Stimulated activated CD8-positive, alpha-beta memory T cell treated with anti-CD3 and anti-CD28 coated beads, Interleukin-15, amount 100 ng/mL, for 24 hours (primary cell): ENCODE measurements at places on chromosomes 6 and 20.

- no peak for DNase-seq
These were observed 122.8 kb downstream of the FHL5 start for GRCh38 chr6:96685702-96686101.

- DNase-seq, result no peak
These were observed 49.6 kb upstream of the PDE7B start for GRCh38 chr6:135801755-135802465.

GRCh38 chr6:53556986-53557715 is 12.2 kb upstream of the GCLC start:
- DNase-seq, result no peak

DNA sequence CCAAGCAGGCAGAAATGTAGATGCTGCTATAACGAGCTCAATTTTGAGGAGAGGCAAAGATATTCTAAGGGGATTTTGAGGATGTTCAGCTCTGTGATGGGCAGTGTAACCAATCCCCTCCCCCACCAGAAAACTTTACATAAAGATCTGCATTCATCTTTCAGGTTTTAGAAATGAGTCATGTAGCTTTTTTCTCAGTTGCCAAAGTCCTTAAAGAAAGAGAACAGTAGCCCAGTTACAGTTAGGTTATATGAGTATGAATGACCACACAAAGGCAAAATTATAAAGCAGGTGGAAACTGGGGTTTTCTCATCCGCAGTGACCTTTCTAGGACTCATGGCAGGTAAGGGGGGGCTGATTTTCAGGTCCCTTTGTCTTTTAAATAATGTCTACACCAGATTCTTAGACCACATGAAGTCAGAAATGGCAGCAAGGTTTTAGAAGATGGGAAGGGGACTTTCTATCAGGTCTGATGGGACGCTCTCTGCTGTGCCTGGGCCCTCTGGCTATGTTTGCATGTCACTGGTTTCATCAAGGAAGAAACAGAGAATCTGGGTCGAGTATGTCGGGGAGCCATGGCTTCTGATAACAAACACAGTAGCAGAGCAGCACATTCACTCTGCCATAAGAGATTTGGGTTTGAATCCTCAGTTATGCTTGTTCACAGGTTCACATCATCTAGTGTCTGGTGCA is 94.7 kb downstream of the CLIC5 start:
- no peak for DNase-seq

- DNase-seq, result no peak
These were observed 258.0 kb downstream of the MEI4 start for GRCh38 chr6:77910826-77911225.

- DNase-seq, result no peak
These were observed 54.9 kb upstream of the IER3 start for GRCh38 chr6:30799210-30799609.

- DNase-seq, result no peak
These were observed 73.9 kb downstream of the CBFA2T2 start for GRCh38 chr20:33563788-33564187.

GRCh38 chr20:32570401-32571190 is 14.5 kb downstream of the NOL4L start:
- no peak for DNase-seq

DNA sequence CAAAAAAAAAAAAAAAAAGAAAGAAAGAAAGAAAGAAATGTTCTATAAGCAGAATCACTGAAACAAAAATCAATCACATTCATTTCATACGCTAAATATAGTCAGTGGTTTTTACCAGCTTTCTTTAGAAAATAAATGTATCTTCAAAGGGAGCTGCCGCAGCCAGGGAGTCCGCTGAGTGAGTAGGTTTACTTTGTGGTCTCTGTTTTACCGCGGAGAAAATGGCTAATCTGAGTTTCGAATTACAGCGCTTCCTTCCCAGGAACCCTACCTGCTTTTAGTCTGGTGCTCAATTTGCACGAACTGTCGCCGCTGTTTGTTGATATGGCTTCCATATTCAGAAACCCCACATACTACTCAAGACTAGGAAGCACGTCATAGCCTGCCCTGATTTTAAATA is 102.4 kb downstream of the TFAP2A start:
- no peak for DNase-seq

DNA sequence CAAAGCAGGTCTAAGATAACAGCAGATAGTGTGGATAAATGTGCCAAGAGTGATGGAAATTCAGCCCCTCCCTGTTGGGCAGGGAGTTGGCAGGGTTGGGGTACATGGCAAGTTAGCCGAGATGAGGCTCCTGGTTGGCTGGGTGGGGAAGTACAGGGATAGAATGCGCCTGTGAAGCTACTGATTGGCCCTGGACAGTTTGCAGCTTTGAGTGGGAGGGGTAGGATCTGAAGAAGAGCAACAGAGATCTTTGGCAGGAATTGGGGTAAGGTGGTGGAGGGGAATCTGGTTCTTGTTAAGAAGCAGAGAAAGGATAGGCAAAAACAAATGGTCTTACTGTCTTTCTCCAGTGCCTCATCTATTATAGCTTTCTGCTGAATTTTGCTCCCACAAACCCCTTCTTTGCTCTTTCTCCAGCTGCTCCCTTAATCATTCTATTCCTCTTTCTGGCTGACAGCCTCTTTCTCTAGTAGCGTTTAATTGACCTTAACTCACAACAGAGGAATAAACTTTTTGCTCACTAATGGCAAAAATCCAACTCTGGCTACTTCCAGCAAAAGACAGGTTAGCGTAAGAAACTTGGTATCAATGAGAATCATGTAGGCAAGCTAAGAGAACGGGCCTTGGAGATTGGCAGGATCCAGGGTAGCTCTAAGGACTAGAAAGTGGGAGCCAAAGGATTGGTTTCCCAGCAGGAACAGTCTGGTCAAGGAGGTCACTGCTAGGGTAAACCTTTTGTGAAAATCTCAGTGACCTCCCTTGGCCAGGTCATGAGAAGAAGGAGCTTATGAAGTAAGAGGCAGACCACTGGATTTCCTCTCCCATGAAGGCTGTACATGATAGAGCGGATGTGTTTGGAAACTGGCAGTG is 86.3 kb upstream of the CARMIL1 start:
- no peak for DNase-seq

DNA sequence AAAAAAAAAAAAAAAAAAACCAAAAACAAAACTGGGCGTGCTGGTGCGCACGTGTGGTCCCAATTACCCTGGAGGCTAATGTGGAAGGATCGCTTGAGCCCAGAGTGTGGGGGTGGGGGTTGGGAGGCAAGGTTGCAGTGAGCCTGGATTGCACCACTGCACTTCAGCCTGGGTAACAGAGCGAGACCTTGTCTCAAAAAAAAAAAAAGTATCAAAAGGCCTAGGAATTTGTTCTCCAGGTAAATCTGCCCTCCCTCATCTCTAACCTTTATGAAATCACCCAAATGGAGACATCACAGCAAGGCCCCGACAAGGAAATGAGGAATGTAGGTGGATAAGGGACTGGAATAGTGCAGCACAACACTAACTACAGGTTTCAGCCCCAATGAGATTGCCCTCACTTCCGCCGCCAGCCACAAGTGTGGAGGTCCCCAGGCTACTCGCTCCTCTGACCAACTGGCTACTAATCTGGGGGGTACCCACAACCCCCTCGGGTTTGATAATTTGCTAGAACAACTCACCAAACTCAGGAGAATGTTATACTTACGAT is 36.8 kb upstream of the DDR1 start:
- no peak for DNase-seq
